ENCODE measurements at places on chromosomes 11 and 22.

DNA sequence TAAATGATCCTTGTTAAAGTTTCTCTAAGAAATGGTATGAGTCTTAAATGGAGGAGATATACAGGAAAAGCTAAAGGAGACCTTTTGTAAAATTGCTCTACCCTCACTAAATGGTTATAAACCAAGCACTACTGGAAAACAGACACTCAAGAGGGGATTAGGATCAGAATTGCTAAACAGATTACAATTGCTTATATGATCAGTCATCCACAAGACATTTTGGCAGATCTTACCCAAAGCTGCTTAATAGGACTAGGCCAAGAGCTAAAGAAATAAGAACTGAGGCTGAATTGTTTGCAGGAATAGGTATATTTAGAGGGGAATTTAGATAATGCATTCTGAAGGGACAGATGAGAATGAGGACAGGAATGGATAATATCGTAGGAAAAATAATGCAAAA, 9.5 kb downstream of the HARBI1 start:
- no peak for DNase-seq

GRCh38 chr11:69073469-69073868, 24.7 kb downstream of the TPCN2 start:
- DNase-seq: no peak

DNA sequence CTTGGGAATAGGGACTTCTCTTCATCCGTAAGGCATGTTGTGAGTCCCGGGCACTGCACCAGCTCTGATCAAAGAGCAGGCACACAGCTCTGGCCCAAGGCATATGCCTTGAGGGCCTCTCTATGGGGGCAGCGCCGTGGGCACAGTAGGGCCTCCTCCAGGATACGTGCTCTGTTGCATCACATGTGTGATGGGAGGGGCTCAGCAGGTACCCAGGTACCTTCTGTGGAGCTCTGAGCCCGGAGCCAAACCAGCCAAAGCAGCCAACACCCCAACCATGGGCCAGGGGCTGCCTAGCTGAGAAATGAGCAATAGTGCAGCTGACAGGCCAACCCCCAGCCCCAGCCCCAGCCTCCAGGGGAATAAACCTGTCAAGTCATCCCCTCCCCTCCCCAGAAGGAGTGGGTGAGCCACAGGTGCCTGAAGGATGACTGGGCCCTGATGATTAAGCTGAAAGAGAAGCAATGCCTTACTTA, 79.7 kb upstream of the SHISAL1 start:
- DNase-seq: no peak

- no peak for DNase-seq
Measured at GRCh38 chr11:64739871-64740270, 4.1 kb downstream of the RASGRP2 start.

- DNase-seq: no peak
Measured at GRCh38 chr11:639332-639955, 2.4 kb downstream of the DRD4 start.

DNA sequence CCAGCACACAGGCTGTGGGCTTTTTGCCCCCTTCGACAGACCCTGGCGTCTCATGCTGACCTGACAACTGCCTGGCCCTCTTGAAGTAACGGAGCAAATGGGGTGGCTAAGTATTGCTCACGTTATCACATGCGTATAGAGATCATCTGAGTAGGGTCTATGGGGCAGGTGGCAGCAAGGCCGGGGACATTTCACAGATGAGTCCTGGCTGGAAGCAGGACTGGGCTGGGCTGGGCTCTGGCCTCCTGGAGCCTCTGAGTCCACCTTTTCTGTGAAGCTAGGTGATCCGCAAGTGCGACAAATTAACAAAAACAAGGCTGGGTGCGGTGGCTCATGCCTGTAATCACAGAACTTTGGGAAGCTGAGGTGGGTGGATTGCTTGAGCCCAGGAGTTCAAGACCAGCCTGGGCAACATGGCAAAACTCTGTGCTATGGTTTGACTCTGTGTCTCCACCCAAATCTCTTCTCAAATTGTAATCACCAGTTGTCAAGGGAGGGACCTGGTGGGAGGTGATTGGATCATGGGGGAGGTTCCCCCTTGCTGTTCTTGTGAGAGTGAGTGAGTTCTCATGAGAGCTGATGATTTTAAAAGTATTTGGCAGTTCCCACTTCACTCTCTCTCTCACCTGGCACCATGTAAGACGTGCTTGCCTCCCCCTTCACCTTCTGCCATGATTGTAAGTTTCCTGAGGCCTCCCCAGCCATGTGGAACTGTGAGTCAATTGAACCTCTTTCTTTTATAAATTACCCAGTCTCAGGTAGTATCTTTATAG, 122.0 kb downstream of the MPPED1 start:
- no peak for DNase-seq

DNA sequence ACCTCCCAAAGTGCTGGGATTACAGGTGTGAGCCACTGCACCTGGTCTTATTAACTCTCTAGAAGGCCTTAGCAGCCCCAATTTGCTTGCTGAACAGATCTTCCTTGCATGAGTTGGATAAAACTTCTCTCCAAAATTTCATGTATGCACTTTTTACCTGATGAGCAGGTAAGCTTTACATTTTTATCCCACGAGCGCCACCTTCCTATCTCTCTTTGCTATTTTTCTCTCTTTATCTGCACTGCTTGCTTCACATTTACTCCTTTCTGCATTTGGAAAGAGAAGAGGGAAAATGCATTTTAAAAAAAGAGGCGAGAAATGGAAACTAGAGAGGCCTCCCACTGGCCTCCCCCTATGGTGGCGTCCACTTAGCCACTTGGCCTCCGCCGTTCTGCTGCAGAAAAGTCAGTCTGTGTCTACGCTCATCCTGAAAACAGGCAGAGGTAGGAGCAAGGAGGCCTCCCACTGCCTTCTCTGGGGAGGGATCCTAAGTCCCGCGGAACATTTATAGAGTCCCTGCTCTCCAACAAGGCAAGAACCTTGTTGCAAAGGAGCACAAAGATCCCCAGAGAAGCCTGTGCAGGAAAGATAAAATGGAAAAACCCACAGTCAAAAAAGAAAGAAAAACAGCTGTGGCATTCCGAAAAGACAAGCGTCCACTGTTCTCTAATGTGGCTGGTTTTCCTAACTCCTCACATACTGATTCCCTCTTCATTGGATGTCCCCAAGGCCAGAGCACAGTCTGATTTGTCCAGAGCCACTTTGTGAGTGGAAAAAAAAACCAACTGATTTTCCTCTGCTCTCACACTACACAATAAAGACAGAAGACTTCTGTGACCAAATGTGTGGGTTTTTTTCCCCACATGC, 62.2 kb upstream of the INCENP start:
- DNase-seq: no peak

DNA sequence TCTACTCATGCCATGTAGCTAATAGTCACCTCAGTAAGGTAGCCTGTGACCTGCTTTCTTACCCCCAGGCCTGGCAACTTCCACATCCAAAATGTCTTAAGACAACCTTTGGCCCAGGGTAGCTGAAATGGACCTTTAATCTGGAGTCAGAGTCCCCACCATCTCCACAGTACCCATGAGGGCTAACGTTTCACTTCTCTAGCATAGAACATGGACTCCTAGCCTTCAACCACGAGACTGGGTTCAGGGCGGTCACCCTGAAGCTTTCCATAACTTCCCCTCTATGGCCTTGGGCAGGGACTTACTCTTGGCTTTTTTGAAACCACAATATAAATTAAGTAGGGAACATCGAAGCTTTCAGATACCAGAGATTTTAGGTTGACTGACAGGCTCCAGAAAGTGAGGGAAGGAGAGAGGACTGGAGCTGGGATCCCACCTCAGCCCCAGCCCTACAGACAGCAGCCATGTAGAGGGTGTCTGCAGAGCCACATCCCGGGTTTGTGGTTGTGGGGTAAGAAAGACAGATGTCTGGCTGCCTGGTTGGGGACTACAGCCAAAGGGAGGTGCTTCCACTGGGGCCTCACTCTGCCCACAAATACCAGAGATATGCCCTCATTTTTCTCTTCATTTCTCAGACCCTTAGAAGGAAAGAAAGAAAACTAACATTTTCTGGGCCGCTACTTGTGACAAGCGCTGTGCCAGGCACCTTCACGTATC, 2.6 kb downstream of the TBC1D10A start:
- DNase-seq: no peak

- no peak for DNase-seq
Measured at GRCh38 chr11:28476864-28477263, 368.7 kb downstream of the METTL15 start.

DNA sequence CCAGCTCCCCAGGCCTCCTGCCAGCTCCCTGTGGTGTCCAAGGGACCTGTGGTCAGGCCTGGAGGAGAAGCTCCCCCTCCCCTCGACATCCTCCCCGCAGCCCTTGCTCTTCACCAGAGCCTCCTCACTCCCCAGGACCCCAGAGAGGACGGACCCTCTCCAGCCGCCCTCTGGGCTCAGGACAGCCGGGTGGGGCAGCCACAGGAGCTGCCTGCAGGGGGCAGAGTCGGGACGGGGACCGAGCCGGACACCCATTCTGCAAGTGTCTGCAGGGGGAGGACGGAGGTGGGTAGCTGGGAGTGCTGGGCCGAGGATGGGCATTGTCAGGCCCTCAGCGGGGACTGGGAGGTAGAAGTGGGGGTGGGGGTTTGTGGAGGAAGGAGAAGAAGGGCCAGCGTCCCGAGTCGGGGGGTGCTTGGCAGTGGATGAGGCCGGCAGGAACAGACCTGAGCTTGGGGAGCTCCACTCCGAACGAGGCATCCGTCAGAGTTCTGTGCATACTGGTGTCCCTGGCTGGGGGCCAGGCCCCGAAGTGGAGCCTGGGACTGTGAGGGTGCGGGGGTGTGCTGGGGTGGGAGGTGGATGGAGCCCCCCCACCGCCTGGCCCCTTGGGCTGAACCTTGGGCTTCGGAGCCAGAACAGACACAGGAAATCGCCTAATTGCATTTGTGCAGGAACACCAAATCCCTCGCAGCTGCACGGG, 15.2 kb downstream of the PRR33 start:
- DNase-seq: no peak

GRCh38 chr11:41274831-41275230, 184.6 kb downstream of the LRRC4C start:
- no peak for DNase-seq

GRCh38 chr22:39177791-39178190, 25.3 kb upstream of the CBX7 start:
- no peak for DNase-seq

GRCh38 chr11:1832211-1832919, 2.4 kb upstream of the SYT8 start:
- DNase-seq: no peak

GRCh38 chr11:65132988-65133700, 1.2 kb downstream of the SYVN1 start:
- no peak for DNase-seq

DNA sequence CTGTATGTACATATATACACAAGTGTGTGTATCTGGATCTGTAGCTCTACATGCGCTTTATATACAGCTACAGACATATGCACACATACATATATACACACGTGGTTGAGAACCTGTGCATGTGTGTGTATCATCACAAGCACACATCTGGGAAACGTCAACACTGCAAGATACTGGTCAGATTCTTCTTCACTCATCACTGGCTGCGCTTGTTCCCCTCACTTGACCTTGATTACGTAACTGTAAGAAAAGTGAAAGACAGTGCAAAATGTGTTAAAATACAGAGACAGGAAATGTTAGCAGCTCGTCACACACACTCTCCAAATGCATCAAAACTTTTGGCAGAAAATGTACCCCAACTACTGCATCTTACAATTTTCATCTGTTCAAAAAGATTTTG, 51.9 kb upstream of the MN1 start:
- no peak for DNase-seq

GRCh38 chr11:74634537-74634936, 42.2 kb downstream of the POLD3 start:
- DNase-seq: no peak

DNA sequence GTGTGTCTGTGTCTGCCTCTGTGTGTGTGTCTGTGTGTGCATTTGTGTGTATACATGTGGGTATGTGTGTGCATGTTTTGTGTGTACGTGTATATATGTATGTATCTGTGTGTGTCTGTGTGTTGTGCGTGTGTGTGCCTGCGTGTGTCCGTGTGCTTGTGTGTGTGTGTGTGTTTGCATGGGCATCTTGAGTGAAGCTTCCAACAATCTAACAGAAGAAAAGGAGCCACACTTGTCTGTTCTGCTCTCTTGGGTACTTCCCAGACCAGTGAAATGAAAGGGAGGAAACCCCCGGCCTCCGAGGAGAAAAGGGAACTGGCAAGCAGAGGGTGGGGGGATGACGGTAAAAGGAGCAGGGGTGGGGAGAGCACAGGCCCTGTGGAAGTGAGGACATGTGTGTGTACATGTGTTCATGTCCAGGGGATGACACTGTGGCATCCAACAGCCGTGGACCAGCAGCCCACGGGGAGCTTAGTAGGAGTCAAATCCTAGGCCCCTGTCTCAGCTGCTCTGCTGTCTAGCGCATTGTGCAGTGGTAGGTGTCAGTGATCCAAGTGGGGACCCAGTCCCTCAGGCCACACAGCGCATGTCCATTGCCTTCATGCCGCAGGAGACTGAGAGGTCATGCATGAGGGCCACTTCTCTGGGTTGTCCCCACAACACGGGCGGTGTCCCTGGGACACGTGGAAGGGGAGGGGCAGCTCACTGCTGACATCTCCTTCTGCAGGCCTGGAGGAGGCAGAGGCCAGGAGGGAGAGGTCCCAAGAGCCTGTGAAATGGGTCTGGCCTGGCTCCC, 8.1 kb downstream of the CSF2RB start:
- DNase-seq: no peak

DNA sequence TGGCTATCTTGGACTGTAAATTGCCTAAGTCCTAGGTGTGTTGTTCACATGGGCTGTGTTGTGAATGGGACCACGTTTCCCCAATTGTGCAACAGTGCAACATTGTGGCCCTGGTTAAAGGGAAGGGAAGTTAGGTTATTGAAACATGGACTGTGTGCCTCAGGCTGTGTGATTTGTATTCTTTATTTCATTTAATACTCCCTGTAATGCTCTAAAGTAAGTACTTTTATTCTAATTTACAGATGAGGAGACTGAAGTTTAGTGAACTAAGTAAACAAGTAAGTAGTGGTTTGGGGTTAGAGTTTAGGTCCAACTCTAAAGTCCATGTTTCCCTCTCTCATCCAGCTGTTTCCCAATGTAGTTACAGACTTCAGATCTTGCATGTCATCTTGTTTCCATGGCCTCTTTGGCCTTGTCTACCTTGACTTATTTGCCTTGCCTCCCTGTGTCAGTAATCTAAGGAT, 77.7 kb downstream of the STIM1 start:
- no peak for DNase-seq

DNA sequence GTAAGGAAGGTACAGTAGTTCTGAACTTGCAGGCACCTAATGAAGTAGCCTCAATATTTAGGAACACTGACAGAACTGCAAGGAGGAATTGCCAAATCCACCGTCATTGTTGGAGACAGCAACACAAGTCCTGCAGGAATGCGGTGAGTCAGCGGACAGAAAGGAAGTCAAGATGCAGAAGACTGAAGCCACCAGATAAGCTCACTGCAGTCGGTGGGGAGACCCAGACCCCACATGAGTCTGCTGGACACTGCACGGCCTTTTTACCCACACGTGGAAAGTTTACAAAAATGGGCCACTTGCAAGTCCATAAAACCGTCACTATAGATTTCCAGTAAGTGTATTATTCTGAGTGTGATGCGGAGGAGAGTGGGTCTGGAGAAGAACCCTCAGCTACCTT, 1471.6 kb downstream of the TBC1D22A start:
- DNase-seq: no peak

All from NCI-H1436 treated with DMSO at 0.1 percent for 48 hours (cell line).